ENCODE measurements at places on chromosomes 7 and 10. TPM values are rescaled to one million over a fixed set of nuclear protein-coding genes. Genes with fewer than 3 reads are reported as not detected.

Gene SMO
- total RNA-seq: 17.9 TPM

Gene PTPRE
- total RNA-seq: 11.1 TPM

Gene NODAL
- total RNA-seq: not detected

Gene CPSF4
- total RNA-seq: 34.7 TPM

Gene NRCAM
- 1.1 TPM for total RNA-seq

Gene LRRC4
- total RNA-seq: 12.6 TPM

Gene HOXA1
- total RNA-seq: 0.28 TPM

Gene DOCK4
- 5.2 TPM for total RNA-seq

Gene ANKRD2
- 1.4 TPM for total RNA-seq

Gene UTF1
- total RNA-seq: not detected

Gene KIAA1217
- 24.7 TPM for total RNA-seq

Gene TECTB
- total RNA-seq: not detected

Gene SPDYE11
- not detected for total RNA-seq

Gene ACTL6B
- not detected for total RNA-seq

Gene ADAP1
- 32.2 TPM for total RNA-seq

Gene SYNPO2L
- total RNA-seq: 0.07 TPM

Gene GIMAP5
- not detected for total RNA-seq

Gene MUC12
- total RNA-seq: not detected

Gene ERVW-1
- total RNA-seq: not detected

Gene ACTR1A
- total RNA-seq: 138 TPM

Gene SH3PXD2A
- total RNA-seq: 17.2 TPM

Gene PNLIPRP2
- not detected for total RNA-seq

Gene PAOX
- 5.0 TPM for total RNA-seq

Gene CYP2C8
- total RNA-seq: 0.14 TPM

Gene GPC2
- 2.5 TPM for total RNA-seq

Measured in airway epithelial cell (primary cell).